ENCODE measurements at places on chromosomes 2 and 18. TPM values are rescaled to one million over a fixed set of nuclear protein-coding genes. Genes with fewer than 3 reads are reported as not detected.
A peak's percentile ranks its signal among the peaks of the same experiment; 100 is the strongest.

DNA sequence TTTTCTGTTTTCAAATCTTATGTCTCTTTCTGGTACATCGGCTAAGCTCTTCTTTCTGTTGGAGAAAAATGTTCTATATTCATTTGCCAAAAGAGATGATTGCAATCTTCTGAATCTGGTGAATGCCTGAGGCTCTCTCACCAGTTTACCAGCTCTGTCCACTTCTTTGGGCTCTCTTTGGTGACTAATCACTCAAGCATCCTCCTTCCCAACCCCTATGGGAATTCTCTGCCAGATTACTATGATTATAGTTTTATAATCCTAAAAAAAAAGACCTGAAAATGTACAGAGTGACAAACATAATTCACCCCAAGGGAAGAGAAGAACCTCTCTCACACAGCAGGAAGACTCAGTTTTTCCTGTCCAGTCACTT is 187.3 kb downstream of the CAMKMT start:
- DNase-seq, result peak; percentile 90

DNA sequence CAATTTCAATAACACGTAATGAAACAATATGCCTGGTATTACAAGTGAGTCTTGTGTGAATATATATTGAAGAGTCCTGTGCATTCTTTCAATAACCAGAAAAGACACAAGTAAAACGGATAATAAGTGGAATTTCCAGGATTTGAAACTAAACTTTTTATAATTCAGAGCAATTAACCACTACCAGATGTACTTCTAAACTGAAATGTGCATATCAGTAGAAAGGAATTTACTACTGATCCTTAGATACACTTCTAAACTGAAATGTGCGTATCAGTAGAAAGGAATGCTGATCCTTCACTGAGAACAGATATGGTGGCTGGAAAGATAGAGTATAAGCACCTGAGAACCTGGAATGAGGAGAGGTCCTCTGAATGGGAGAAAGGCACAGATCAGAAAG is 470.9 kb upstream of the SPHKAP start:
- peak; percentile 50 for DNase-seq

GRCh38 chr18:58536534-58537271 is 92.2 kb downstream of the ALPK2 start:
- no peak for DNase-seq

DNA sequence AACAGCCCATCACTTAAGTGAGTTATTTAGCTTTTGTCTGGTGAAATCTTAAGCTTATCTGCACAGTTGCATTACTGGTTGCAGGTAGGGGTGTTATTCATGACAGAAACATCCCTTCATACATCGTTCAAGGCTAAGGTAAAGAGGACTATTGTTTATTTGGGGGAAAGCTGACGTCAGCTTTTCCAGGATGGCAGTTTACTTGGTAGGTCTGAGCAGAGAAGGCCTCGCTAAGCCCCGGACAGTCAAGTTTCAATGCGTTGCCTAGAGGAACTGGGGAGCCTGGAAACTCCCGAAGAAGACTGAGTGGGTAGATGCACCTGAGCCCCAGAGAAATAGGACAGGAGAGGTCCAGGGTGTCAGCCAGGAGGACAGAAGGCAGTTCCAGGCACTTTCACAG is 2.2 kb downstream of the RNU4ATAC start:
- no peak for DNase-seq

DNA sequence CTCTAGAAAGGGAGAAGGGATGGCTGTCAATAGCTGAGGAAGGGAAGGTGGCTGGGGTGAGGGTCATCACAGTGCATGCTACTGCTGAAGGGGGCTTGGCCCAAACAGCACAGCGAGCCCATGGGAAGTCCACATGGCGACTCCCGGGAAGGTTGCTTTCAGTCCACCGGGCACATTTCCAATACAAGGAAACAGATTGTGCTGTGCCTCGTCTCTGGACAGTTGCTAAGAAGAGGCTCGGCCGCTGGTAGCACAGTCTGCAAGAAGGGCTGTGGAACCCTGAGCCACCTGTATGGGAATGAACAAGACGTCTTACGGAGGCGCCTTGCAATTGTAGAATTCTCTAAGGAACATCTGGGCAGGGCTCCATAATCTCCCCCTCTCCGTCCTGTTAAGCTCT is 123.1 kb downstream of the CELF4 start:
- DNase-seq, result no peak

DNA sequence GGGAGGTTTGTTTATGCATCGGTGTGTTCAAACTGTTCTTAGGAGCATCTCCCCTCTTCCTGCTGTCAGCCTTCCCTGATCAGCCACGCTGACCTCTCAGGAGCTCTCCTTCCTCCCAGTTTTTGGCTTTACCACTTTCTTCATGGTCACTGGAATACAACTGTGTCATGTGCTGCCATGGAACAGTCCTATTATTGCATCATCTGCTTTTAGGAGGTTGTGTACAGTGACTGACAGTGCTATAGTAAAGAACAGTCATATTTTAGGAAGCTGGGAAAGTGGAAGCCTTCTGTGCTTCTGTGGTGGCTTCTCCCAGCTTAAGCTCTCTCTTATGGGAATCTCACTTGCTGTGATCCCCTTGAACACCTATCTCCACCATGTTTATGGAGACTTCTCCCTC is 165.5 kb downstream of the TPGS2 start:
- DNase-seq, result peak; percentile 9

DNA sequence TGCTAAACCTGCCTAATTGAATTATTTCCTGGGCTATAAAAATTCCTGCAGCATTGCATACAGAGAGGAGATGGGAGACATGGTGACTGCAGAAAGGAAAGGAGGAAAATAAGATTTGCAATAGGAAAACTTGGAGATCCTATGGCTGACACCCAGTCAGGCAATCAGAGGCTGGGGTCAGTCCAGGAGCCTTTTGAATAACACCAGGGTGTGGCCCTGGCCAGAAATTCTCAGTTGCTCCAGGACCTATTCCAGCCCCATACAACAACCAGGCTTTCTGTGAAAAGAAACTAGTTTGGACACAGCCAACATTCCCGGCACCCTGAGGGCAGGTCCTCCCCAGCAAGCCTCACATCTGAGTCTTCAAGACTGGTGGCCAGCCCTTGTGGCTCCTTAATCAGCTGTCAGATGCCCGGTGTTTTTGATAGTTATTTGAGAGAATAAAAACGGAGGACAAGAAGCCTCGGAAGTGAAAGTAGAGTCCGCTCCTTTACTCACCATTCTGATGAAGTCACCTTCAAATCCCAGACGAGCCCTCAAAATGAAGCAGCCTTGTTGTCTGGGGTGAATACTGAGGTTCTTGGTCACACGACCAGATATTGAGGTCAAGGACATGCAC is 31.1 kb upstream of the GMCL1 start:
- peak; percentile 78 for DNase-seq

DNA sequence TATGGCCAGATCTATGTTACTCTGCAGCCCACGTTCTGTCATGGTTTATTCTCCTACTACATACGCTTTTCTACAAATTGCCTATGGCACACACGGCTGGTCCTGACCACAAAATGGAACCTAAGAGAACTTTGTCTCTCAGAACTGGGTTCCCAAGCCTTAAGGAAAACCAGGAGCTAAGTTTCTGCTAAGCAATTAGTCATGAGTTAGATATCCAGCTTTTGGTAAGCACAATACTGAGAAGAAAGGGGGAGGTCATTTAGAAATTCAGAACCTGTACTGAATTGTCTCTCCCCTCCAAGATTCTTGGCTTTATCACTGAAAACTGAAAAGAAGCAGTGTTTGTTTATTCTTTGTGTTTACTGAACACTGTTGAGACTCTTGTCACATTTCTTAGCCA is 283.5 kb upstream of the TANK start:
- DNase-seq, result peak; percentile 40

DNA sequence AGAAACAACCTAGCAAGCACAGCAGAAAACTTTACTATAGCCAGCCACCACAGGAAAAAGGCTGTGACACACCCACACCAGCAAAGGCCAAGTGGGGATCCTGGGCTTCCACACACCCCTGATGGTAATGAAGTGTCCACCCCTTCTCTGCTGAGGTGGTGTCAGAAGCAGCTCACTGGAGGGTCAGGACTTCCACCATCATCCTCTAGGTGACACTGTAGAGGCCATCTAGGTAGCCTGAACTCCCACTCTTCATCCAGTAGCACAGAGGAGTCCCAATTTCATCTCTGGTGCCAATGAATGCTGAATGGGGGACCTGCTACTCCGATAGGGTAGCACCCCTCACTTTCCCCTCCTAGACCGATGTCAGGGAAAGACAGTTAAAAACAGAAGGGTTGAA is 1544.4 kb downstream of the LRP1B start:
- peak; percentile 8 for DNase-seq

DNA sequence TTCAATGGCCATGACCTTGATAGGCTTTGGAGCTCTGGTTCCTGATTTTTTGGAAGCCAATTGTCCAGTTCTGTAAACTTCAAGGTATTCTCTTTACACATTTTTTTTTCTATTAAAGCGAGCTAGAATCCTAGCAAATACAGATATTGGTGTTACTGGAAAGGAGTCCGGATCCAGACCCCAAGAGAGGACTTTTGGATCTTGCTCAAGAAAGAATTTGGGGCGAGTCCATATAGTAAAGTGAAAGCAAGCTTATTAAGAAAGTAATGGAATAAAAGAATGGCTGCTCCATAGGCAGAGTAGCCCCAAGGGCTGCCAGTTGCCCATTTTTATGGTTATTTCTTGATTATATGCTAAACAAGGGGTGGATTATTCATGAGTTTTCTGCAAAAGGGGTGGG is 45.1 kb downstream of the CD8B2 start:
- no peak for DNase-seq

DNA sequence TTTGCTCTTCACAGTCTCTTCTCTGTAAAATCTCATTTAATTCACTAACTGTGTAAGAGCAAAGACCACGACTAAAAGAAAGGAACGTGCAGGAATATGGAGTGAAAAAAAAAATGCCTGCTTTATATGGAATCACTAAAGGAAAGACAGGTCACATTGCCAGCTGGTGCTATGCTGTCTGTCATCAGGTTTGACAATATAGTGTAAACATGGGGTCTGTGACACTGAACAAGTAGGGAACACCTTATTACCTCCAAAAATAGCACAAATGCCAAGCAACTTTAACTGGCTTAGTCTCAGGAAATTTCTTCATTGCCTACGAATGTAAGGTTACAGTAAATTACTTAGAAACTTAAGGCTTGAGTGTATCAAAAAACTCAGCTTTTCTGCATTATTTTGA is 364.5 kb upstream of the LINC00305 start:
- no peak for DNase-seq

GRCh38 chr2:148560496-148560895 is 84.1 kb upstream of the EPC2 start:
- DNase-seq, result peak; percentile 65

DNA sequence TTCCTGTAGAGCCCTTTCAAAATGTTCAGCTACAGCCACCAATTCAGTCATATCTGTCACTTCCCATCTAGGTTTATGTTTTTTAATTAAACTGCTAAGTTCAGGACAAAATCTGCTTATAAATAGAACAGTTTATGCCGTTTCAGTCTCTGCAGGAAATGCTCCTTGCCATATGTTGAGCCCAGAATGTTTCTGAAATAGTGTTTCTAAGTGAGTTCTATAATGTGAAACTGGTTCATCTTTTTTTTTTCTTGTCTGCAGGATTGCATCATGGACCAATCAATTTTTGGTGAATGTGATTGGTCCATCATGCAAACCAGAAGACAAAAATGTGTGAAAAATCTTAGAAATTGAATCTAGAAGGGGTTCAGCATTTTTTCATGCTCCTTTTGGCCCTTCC is 30.2 kb upstream of the RHOB start:
- no peak for DNase-seq

GRCh38 chr18:38444971-38445803 is 879.6 kb upstream of the CELF4 start:
- DNase-seq, result no peak

- DNase-seq, result no peak
Observed at GRCh38 chr2:84851876-84852275, 29.0 kb downstream of the TRABD2A start.

GRCh38 chr2:69954084-69954483 is 7.3 kb downstream of the ASPRV1 start:
- DNase-seq, result no peak

GRCh38 chr2:12606472-12607000 is 110.2 kb upstream of the TRIB2 start:
- DNase-seq, result peak; percentile 81

TSPYL6 gene
- 0.25 TPM for total RNA-seq

G6PC2 gene
- not detected for total RNA-seq

TMEM169 gene
- total RNA-seq, result 0.36 TPM

C2orf66 gene
- total RNA-seq, result not detected

CD28 gene
- not detected for total RNA-seq

GRB14 gene
- 6.9 TPM for total RNA-seq

SERPINB3 gene
- not detected for total RNA-seq

LOXHD1 gene
- total RNA-seq, result not detected

INPP4A gene
- total RNA-seq, result 11.2 TPM

CD8B gene
- total RNA-seq, result not detected

GNLY gene
- not detected for total RNA-seq

IL18R1 gene
- total RNA-seq, result 6.8 TPM

DRC1 gene
- total RNA-seq, result not detected
